Osteoblast (primary cell): ENCODE measurements at places on chromosomes 11 and 22. TPM values are rescaled to one million over a fixed set of nuclear protein-coding genes. Genes with fewer than 3 reads are reported as not detected.

- peaks cover 51% of the 10 kb centered on the region for H3K4me1 ChIP-seq
- H3K4me3 ChIP-seq, result no peak overlapping the region
- H3K27ac ChIP-seq, result no peak overlapping the region
- peak; percentile 88 for DNase-seq
Measured at GRCh38 chr11:69014084-69014851, 1.2 kb upstream of the MRGPRF start.

GRCh38 chr11:128607819-128608218 lies 20.5 kb upstream of the ETS1 start:
- no peaks in the 10 kb centered on the region for H3K36me3 ChIP-seq
- H3K4me1 ChIP-seq, result no peaks in the 10 kb centered on the region
- peaks cover 40% of the 10 kb centered on the region for H3K27me3 ChIP-seq
- no peak overlapping the region for H3K4me3 ChIP-seq
- DNase-seq, result no peak
- no peak overlapping the region for H3K27ac ChIP-seq

DNA sequence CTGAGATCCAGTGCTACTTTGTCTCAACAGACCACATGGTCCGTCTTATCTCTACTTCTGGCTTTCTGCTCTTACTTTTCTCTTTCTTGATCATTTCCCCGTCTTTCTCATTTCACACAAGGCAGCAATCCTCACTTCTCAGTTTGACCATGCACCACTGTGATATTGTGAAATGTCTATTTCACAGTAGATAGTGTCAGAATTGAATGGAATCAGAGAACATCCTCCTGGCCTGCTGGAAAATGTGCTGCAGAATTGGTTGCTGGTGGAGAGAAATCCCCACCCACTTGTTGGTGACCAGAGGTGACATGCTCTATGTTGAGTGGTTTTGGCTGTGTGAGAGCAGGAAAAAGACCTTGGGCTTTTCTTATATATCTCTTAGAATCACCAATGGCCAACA lies 57.8 kb upstream of the RCN1 start:
- no peaks in the 10 kb centered on the region for H3K27me3 ChIP-seq
- H3K27ac ChIP-seq, result peak overlapping the region; percentile 99

DNA sequence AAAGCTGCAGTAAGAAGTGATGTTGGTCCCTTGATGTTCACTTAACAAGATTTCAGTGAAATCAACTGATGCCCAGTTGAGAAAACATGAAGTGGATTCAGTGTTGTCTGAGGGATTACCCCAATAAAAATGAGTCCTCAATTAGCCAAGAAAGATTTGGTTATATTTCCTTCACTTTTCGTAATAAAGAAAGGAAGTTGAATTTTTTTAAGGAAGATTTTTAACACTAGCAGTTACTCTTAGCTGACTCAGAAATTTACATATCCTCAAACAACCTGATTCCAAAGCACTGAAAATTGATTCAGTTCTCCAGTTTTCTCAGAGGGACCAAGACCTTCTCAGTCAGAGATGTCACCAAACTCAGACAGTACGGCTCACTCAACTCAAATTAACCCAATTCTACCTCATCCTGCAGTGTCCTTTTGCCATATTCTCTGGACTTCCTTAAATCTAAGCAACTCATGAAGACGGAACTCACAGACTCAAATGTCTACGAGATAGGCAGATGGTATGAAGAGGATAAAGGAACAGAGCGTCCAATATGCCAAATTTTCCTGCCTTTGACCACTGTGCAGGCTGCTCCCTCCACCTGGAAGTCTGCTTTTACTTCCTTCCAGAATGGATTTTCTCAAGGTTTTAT lies 22.8 kb downstream of the SLC5A4 start:
- H3K4me1 ChIP-seq, result no peaks in the 10 kb centered on the region
- DNase-seq, result no peak
- H3K4me3 ChIP-seq, result no peak overlapping the region

DNA sequence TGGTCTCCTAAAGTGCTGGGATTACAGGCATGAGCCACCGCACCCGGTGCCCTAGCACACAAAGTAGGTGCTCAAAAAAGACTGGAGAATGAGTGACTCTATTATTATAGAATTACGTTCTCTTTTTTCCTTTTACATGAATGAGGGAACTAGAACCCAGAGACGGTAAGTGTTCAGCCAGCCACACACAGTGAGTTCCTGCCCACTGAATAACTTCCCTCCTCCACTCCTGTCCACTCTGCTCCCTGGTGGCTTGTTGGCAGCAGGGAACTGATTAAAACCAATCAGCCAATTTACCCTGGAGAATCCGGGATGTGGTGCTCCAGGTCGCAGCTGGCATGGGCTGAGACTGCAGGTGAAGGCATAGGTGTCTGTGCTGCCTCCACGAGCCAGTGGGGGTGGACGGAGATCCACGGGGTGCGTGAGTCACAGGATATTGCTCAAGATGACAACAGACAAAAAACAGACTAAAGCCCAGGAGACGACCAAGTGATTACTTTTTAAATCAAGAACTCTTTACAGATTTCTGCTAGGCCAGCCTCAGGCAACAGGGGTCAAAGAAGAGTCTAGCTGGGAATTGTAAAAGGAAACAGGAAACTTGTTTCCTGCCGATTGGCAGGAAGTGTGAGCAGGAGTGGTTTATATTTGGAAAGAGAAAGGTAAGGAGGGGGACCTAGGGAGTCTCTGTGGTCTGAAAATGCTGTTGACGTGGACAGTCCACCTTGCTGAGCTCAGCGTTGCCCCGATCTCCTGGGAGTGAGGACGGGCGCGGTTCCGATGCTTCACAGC lies 95.2 kb upstream of the TP53I11 start:
- peak; percentile 88 for DNase-seq
- H3K4me3 ChIP-seq, result peak overlapping the region; percentile 16
- peaks cover 8% of the 10 kb centered on the region for H3K27me3 ChIP-seq
- H3K36me3 ChIP-seq, result no peaks in the 10 kb centered on the region
- peak overlapping the region; percentile 28 for H3K27ac ChIP-seq

DNA sequence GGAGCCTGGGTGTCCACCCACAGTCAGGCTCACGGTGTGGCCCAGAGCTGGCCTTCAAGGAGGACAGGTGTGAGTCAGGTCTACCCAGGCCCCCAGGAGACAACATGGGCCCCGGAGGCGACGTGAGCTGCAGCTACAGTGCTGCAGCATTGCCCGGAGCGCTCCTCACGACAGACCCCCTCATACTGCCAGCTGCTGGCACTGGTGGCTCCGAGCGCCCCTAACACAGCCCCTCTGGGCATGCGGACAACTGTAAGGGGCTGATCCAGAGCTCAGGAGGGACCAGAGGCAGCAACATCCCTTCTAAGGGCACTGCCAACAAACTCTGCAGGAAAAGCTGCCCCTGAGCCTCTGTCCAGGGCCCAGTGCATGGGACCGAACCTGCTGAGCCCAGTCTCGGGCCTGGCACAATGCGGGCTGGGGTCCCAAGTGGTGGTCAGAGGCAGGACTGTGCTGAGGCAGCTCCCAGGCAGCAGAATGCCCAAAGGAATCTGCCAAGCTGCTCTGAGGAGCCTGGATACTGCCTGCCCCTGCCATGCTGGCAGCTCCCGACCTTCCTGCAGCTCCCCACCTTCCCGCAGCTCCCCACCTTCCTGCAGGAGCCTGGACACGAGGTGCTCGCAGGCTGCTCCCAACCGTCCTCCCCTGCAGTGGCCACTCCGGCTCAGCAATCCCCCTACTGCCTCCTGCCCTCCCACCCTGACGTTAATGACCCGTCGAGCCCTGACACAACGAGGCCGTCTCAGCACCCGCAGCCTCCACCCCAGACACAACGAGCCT lies 15.1 kb downstream of the CHID1 start:
- no peaks in the 10 kb centered on the region for H3K4me1 ChIP-seq
- H3K4me3 ChIP-seq, result no peak overlapping the region
- no peaks in the 10 kb centered on the region for H3K27me3 ChIP-seq
- no peak overlapping the region for H3K27ac ChIP-seq

- H3K27ac ChIP-seq, result no peak overlapping the region
- no peaks in the 10 kb centered on the region for H3K4me1 ChIP-seq
- no peaks in the 10 kb centered on the region for H3K36me3 ChIP-seq
Measured at GRCh38 chr11:127738771-127739286, 738.3 kb upstream of the KIRREL3 start.

DNA sequence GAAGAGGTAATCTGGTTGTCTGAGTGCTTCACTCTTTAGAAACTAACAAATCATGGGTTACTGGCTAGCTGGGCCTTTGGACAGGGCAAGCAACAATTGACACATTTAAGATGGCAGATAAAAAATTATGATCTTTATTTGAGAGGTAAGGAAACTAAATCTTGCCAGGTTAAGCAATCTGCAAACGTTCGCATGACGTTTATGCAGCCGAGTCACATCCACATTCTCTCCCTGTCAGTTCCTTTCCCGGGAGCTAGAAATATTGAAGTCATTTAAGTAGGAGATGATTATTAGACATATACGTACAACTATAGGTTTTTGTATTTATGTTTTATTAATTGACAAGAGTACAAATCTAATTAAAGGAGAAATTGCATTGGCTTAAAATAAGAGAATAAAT lies 57.4 kb upstream of the RCN1 start:
- H3K36me3 ChIP-seq, result no peaks in the 10 kb centered on the region
- peaks cover 46% of the 10 kb centered on the region for H3K4me1 ChIP-seq
- no peaks in the 10 kb centered on the region for H3K27me3 ChIP-seq
- no peak for DNase-seq
- no peak overlapping the region for H3K4me3 ChIP-seq
- H3K27ac ChIP-seq, result peak overlapping the region; percentile 99

DNA sequence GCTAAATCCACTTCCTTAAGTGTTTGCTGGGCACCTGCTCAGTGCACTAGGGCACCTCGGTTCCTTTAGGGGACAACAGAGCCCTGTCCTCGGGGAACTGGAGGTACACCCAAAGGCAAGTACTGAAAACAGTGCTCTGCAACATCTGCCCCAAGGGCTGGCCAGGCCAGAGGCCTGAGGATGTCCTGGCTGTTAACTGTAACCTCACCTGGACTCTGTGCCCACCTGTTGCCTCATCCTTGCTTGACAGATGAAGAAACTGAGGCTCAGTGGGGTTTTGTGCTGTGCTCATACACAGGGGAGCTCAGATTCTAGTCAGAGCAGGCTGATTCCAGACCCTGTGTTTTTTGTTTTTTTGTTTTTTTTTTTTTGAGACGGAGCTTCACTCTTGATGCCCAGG lies 2.6 kb downstream of the SEC14L4 start:
- DNase-seq, result no peak
- H3K4me3 ChIP-seq, result no peak overlapping the region
- H3K27ac ChIP-seq, result no peak overlapping the region
- H3K36me3 ChIP-seq, result no peaks in the 10 kb centered on the region

DNA sequence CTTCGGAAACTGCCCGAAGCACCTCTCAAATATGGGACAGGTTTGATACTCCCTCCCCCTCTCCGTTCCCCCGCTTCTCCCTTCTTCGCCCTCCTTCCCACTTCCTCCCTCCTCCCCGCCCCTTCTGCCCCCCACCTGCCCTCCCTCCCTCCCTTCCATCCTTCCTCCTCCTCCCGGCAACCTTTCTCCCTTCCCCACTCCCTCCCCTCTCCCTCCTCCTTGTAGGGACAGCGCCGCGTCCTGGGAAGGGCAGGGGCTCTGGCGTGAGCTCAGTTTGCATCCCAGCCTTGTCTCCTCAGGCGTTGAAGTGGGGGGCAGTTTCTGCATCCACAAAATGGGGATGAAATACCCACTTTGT lies 6.1 kb upstream of the NFAM1 start:
- DNase-seq, result peak; percentile 0
- H3K36me3 ChIP-seq, result no peaks in the 10 kb centered on the region
- no peak overlapping the region for H3K27ac ChIP-seq
- H3K27me3 ChIP-seq, result peaks cover 29% of the 10 kb centered on the region

GRCh38 chr11:77503006-77503405 lies 29.1 kb upstream of the PAK1 start:
- H3K27ac ChIP-seq, result no peak overlapping the region
- peak; percentile 93 for DNase-seq
- no peaks in the 10 kb centered on the region for H3K36me3 ChIP-seq
- H3K27me3 ChIP-seq, result peaks cover 3% of the 10 kb centered on the region

- no peaks in the 10 kb centered on the region for H3K36me3 ChIP-seq
- H3K27me3 ChIP-seq, result peaks cover 10% of the 10 kb centered on the region
- H3K4me1 ChIP-seq, result peaks cover 12% of the 10 kb centered on the region
- no peak for DNase-seq
- no peak overlapping the region for H3K4me3 ChIP-seq
Measured at GRCh38 chr11:119586181-119586580, 142.8 kb downstream of the NECTIN1 start.

DNA sequence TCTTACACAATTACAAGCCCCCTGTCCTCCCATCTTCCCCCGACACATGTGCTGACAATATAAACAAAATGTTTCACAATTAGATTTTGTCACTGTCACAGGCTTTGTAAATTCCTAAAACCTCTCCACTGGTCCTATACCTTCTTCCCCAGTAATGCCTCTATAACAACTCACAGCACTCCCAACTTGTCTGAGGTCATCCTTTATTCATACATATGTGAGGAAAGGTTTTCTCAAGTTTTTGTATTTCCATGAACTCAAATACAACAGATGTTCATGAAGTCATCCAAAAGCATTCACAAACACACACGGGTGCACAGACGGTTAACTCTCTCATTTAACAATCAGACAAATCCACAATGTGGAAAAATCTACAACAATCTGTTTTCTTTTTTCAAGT lies 1.9 kb downstream of the OR52H1 start:
- no peaks in the 10 kb centered on the region for H3K27me3 ChIP-seq
- H3K27ac ChIP-seq, result no peak overlapping the region
- H3K36me3 ChIP-seq, result no peaks in the 10 kb centered on the region
- H3K4me1 ChIP-seq, result peaks cover 10% of the 10 kb centered on the region

GRCh38 chr22:19321757-19322156 lies 30.2 kb upstream of the CLTCL1 start:
- no peak overlapping the region for H3K4me3 ChIP-seq
- DNase-seq, result no peak
- H3K4me1 ChIP-seq, result peaks cover 3% of the 10 kb centered on the region
- H3K27ac ChIP-seq, result no peak overlapping the region
- H3K36me3 ChIP-seq, result no peaks in the 10 kb centered on the region

DNA sequence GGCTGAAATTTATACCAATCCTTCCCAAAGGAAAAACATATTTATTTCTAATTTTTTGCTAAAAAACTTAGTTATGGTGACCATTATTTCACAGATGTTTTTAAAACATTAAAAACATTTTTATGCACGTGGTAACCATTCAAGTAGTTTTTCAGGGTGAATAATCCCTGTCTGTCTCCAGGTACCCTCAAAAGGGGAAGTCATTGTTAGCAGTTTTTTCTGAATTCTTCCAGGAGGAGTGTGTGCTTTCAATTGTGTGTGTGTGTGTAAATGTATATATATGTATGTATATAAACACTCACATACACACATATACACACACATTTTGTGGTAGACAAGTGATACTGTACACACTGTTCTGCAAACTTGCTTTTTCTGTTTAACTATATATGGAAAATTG lies 43.9 kb downstream of the MIAT start:
- H3K27ac ChIP-seq, result no peak overlapping the region
- H3K36me3 ChIP-seq, result no peaks in the 10 kb centered on the region
- no peaks in the 10 kb centered on the region for H3K4me1 ChIP-seq
- no peaks in the 10 kb centered on the region for H3K27me3 ChIP-seq
- H3K4me3 ChIP-seq, result no peak overlapping the region

MMP12 gene
- under 0.01 and 0.36 TPM in 2 replicates for total RNA-seq

OR51F1 gene
- total RNA-seq, result not detected in 2 replicates

NRXN2 gene
- 62.5 and 90.1 TPM in 2 replicates for total RNA-seq

FAM180B gene
- total RNA-seq, result not detected in 2 replicates

OR2AG2 gene
- 0.29 and 0.36 TPM in 2 replicates for total RNA-seq
